ENCODE measurements at places on chromosomes 5 and 9.

DNA sequence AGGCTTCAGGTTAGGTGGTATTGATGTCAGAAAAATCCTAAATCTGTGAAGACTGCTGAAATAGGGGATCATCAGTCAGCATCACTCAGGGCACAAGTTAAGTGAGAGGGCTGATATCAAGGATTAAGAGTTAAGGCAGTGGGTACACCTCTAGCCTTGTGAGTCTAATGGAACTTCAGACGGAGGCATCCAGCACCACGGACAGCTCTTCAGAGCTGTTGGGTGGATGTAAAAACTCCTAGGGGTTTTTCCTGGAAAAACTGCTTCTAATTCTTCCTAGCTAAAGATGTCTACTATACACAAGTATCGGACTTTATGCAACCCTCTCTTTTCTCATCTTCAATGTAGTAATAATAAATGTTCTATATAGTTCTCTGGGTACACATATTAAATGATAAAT lies 165.9 kb downstream of the SH3GL2 start:
- DNase-seq, result no peak

- no peak for DNase-seq
Observed at GRCh38 chr5:164763206-164763605, 1257.8 kb downstream of the MAT2B start.

- DNase-seq, result no peak
Observed at GRCh38 chr5:32223972-32224609, 50.0 kb upstream of the GOLPH3 start.

GRCh38 chr5:160923411-160923810 lies 71.4 kb upstream of the ATP10B start:
- no peak for DNase-seq

DNA sequence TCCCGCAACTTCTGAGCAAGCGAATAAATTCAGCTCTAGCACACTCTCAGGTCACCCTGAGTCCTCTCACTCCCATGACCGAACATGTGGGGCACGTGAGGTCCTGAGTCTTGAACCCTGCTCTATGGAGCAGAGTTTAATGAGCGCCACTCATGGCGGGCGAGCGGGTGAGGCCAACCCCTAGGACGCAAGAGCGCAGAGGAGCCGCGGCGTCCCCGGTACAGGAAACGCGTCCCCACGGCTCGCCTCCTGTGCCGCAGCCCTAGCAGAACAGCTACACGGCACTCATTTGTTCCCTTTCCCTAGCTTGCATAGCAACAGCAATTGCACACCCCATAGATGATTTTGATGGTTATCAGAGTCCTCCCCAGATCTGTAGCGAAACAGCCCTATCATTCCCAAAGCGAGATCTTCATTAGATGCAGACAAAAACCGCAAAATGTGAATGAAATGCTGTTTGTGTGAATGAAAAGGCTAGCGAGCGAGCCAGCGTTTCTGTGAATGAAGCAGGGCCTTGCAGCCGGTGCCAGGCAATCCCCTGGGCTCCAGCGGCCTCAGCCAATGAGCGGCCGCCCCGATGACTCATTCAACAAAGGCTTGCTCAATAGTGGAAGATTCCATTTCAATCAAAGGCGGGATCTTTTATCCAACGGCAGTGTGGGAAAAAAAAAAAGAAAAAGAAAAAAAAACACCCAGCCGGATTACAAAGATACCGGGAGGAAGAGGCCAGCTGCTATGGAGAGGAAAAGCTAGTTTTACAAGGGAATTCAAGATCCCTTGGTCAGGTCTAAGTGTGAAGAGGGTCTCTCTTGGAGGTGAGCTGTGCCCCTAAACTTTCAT lies 1.5 kb upstream of the SHC3 start:
- DNase-seq, result no peak

DNA sequence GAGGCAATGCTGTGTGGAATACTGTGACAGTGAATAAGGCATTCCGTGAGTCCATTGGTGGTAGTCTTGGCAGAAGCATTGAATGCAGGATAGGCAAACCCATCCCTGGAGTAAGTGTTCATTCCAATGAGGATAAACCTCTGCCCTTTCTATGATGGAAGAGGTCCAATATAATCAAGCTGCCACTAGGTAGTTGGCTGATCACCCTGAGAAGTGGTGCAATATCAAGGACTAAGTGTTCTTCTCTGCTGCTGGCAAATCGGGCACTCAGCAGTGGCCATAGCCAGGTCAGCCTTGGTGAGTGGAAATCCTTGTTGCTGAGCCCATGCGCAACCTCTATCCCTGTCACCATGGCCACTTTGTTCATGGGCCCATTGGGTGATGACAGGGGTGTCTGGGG lies 70.1 kb downstream of the FBXO4 start:
- no peak for DNase-seq

GRCh38 chr5:156685481-156685880 lies 164.6 kb upstream of the PPP1R2B start:
- DNase-seq, result no peak

GRCh38 chr9:3795556-3795955 lies 269.8 kb upstream of the RFX3 start:
- no peak for DNase-seq

GRCh38 chr5:6592601-6593000 lies 40.2 kb downstream of the NSUN2 start:
- DNase-seq, result no peak

DNA sequence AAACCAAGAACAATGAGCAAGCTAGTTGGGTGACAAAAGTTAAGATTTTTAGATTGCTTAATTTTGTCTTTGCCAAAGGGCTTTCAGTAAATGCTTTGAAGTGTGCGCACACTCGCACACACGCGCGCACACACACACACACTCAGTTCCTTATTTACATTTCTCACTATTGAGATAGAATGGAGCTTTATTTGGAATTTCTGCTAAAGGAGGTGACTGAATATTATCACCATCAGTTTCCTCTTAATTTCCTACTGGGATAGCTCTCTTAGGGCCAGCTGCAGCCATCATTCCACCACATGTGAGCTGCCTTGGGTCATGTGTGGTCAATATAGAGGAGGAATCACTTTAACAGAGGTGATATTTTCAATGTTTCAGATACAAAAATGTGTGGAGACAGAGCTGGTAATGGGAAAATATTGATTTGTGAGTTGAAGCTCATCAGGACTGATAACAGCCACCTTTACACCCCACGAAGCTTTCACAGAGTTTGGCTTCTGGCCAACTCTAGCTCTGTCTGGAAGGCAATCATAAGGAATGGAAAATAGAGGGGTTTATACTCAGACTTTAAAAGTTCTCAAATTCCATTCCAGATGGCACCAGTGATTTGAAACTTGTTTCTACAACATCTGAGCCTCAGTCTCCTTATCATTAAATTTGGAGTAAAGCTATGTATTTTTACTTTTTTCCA lies 99.9 kb downstream of the MACIR start:
- no peak for DNase-seq

- no peak for DNase-seq
Observed at GRCh38 chr9:116405321-116405720, 251.7 kb downstream of the PAPPA start.

GRCh38 chr9:116420993-116421538 lies 266.0 kb upstream of the TRIM32 start:
- DNase-seq, result no peak

DNA sequence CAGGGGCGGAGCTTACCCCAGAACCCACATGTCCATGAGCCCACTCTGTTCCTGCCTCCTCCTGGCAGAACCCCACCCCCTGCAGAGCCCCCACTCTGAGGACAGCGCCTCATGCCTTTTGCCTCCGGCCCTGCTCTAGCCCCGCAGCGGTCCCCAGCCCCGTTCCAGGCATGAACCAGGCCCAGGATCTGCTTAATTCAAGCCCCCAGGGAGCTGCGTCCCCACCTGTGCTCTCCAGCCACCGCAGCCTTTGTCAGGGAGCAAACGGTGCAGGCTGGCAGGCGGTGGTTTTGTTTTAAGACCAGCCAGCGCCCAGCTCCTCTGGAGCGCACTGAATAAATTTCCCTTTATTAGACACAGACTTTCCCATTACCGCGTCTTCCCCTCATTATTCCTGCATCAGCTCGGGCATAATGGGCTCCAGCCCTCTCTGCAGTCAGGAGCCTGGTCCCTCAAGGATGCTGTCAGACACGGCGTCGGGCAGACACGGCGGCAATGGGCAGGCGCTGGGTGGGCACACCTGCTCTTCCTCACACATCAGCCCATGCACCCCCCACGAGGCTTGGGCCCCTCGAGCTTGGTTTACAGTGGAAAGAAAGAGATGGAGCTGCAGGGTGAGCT lies 137.6 kb downstream of the OLFM1 start:
- no peak for DNase-seq

- DNase-seq, result no peak
Observed at GRCh38 chr5:148443241-148443640, 59.5 kb downstream of the FBXO38 start.

DNA sequence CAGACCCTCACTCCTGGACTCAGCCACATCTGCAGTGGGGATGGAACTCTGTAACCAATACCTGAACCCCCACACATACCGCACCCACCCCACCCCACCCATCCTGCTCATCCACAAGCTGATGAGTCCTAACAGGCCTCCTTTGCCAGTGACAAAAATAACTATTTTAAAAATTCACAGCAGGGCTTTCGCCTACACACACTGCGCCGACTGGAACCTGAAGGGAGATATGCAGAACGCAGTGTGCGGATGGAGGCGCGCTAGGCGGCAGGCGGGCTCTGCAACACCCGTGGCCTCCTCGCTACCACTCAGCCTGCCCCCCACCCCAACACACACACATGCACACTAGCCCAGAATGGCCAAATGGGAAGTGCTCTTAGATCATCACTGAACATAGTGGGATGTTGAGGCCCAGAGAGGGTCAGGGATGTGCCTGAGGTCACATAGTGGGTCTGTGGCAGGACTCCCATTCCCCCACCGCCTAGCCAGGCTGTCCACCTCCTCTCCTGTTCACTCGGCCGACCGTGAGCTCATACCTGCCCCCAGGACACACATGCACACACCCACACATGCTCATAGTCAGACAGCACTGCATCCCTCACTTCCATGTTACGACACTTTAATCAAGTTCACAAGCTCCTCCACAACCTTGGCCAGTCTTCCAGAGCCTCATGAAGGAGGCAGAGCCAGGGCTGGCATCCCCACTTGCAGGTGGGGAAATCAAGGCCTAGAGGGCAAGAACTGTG lies 6.3 kb upstream of the CAMK2A start:
- no peak for DNase-seq

- DNase-seq, result no peak
Observed at GRCh38 chr9:112921549-112921948, 30.9 kb upstream of the SLC46A2 start.

DNA sequence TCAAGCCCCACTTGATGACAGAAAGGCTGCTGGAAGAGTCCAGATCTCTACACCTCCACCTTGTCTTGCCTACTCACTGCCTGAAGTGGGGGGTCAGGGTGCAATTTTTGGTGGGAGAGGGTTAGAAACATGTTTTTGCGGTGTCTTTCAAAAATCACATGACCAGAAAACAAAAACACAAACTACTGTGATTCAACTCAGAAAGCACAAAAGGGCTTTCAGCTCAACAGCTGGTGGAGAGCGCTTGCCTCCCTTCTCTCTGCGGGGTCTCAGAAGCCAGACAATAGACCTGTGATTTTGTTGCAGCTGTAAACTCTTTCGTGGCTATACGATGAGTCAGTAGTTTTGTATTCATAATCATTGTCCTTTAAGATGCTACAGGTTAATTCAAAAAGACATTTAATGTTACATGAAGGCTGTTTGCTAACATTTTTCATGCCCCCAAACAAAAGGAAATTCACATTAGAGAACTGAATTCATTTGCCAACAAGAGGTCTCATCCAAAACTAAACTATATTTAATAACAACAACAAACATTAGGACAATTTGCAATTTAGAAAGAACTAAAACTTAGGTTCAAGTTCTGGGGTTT lies 172.6 kb upstream of the RAI14 start:
- DNase-seq, result no peak

- DNase-seq, result no peak
Observed at GRCh38 chr9:88215196-88216125, 77.2 kb upstream of the SPATA31C2 start.

DNA sequence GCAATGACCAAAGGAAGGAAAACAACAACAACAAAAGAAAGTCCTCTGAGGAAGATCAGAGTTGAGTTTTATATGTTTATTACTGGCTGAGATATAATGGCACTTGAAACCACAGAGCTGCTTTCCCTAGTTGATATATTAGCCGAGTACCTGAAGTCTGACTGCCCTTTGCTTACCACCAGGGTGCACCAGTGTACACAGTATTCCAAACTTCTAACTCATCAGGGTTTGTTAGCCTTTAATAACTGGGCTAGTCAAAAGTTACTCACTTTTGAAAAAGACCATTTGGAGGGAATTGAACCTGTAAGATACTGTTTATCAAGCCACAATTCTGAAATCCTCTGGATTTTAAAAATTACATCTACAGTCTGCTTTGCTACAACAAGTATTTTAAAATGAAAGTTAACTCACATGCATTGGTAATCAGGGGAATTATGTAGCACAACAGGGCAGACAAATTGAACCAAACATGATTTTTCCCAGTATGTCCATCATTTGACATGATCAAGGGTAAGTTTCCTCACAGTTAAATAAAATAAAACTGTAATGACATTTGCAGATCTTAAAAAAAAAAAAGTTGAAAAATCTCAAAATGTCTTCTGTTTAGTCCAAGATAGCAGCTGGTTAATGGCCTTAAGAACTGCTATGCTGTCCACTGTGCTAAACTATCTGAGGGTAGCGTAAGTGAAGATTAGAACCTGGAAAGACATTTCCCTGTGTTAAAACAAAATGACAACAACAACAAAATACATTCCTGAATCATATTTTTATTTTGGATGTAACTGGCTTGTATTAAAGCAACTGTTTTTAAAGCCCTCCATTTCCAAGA lies 57.3 kb upstream of the C6 start:
- no peak for DNase-seq

DNA sequence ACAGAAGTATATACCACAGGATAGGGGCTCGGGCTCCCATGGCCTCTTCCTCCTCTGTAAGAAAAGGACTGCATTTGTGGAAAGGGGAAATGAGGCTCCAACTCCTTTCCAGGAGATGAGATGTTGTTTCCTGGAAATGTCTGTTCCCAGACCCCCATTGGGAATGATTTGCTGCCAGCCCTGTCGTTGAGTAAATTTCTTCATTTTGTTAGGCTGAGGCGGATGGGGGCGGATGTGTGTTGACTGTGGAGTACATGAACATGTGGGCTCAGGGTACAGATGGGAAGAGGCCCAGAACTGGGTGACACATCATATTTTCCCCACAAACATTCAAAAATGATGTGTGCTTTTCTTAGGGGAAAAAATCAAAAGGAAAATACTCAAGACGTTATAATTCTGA lies 28.8 kb upstream of the TNFAIP8 start:
- DNase-seq, result no peak

DNA sequence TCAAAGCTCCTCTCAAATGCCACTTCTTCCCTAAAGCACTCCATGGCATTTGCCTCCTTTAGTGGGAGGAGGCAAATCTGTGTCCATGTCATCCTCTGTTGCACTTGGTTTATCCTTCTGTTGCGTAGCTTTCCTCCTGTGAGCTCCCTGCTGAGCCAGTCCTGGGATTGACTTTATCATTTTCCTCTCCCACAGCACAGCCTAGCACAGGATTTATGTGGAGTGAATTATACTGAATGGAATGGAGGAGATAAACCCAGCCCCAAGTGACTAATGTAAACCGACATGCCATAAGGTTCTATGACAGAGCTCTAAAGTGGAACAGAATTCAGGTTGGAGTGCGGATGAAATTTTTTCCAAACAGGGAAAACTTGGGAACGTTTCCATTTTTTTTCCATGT lies 26.4 kb upstream of the TOMM5 start:
- no peak for DNase-seq

GRCh38 chr5:66494437-66494836 lies 101.8 kb upstream of the MAST4 start:
- no peak for DNase-seq

GRCh38 chr5:156929366-156929948 lies 33.6 kb downstream of the TIMD4 start:
- DNase-seq, result no peak
